K562 (cell line): ENCODE measurements at places on chromosomes 12 and 14. TPM values are rescaled to one million over a fixed set of nuclear protein-coding genes. Genes with fewer than 3 reads are reported as not detected.

- DNase-seq = no peak
Measured at GRCh38 chr12:107485731-107486130, 199.9 kb upstream of the PWP1 start.

DNA sequence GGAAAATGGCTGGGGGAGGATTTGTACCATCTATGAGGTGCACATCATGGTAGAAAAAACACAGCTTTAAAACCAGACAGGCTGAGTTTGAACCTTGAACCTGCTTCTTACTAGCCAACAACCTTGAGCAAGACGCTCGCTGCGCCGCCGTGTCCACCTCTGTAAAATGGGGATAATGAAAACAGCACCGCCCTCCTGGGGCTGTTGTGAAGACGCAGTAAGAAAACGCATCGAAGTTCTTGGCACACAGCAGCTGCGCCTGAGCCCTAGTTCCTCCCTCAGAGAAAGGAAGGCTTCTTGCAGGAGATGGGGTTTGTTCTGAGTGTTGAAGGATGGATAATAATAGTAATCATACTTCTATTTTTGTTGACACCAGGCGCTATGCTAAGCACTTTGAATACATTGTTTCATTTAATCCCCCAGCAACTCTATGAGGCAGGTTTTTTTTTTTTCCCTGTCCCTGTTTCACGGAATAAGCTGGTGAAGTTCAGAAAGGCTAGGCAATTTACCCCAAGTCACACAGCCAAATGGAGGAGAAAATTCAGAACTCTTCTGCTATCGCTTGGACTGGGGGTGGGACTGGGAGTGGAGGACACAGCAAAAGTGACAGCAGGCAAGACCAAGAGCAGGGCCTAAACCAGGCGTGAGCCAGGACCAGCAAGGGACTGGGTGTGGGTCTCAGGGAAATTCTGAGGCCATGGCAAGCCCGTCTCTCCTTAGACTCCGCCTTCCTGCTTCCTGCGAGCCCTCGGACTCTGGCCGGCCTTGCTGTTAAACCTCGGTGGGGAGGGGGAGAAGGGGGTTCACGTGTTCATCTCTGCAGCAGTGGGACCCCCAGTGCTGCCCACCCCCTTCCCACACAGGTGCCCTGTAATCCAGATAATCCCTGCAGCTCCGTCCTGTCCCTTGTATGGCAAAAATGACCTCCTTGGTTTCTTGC, 97.5 kb downstream of the LRRC74A start:
- DNase-seq = no peak

- DNase-seq = no peak
Measured at GRCh38 chr12:104772336-104772735, 185.8 kb downstream of the SLC41A2 start.

GRCh38 chr12:64566122-64566521, 44.2 kb upstream of the RASSF3 start:
- DNase-seq = no peak

DNA sequence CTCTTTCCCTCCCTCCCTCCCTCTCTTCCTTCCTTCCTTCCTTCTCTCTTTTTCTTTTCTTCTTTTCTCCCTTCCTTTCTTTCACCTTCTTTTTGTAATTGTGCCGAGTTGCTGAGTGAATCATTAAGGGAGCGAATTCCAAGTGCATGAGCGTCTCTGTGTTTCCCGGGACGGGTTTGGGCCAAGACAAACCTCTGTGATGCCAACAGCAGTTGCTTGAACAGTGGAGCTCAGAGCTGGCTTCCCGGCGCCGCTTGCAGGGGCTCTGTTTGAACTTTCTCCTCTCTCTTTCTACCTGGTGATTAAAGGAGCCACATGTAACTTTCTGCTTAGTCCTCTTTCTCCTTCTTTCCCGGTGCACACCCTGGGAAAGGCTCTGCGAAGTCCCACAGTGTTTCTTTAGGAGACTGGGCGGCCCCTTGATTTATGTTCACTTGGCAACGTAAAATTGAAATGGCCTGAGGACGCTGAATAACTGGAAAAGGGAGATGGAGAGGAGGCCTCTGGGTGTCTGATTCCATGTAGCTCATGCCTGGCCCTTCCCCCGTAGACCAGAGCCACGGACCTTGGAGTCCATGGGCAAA, 33.7 kb upstream of the MAP1LC3B2 start:
- DNase-seq = no peak

DNA sequence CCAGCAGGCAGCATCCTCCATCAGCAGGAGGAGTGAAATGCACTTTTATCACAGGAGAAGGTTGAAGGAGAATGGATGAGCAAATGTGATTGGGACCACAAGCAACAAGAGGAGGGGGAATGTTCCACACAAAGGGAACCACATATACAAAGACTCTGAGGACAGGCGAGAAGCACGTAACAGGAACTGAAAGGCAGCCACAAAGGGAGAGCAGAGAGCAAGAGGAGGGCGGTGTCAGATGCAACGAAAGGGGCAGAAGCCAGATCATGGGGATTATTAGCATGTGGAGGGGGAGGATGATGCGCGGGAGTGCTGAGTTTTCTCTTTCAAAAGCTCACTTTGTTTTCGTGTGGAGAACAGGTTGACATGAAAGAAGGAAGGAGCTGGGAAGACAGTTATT, 241.1 kb downstream of the SPTSSA start:
- no peak for DNase-seq

DNA sequence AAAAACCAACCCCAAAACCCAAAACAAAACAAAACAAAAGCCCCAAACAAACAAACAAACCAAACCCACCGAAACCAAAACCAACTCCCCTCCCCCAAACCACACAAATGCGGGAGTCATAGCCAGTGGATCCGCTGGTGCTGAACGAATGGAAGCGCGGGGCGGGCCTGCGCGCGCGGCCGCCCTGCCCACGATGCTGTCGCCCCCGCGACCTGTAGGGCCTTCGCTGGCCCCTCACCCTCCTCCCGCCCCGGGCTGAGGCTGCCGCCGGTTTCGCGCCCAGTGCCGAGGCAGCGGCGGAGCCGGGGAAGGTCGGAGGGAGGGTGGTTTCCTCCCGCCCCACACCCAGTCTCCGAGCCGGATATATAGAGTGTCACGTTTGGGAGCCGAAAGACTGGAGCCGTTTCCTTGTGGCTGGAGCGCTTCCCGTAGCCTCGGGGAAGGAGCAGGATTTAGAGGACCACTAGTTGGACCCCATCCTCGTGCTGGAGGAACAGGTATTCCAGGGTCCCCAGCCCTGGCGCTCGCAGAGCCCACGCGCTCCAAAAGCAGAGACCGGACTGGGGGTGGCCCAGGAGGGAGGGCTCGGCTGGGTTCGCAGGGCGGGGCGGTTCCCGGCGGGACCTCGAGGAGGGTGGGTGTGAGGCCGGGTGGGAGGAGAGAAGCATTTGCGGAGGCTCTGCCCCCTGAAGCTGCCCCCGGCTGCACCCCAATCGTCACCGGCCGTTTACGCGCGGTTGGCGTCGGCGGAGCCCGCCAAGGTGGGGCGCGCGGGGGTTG, at the start of gene FAR2:
Gene FAR2 (plus strand): TSS at position 368 of the 780 bp plus-strand sequence. CDS start 121,172 bp downstream, outside the sequence.
- DNase-seq = peak; percentile 69

- DNase-seq = no peak
Measured at GRCh38 chr12:12788131-12788530, 2.7 kb downstream of the APOLD1 start.

- DNase-seq = no peak
Measured at GRCh38 chr14:56147986-56148901, 30.0 kb downstream of the PELI2 start.

DNA sequence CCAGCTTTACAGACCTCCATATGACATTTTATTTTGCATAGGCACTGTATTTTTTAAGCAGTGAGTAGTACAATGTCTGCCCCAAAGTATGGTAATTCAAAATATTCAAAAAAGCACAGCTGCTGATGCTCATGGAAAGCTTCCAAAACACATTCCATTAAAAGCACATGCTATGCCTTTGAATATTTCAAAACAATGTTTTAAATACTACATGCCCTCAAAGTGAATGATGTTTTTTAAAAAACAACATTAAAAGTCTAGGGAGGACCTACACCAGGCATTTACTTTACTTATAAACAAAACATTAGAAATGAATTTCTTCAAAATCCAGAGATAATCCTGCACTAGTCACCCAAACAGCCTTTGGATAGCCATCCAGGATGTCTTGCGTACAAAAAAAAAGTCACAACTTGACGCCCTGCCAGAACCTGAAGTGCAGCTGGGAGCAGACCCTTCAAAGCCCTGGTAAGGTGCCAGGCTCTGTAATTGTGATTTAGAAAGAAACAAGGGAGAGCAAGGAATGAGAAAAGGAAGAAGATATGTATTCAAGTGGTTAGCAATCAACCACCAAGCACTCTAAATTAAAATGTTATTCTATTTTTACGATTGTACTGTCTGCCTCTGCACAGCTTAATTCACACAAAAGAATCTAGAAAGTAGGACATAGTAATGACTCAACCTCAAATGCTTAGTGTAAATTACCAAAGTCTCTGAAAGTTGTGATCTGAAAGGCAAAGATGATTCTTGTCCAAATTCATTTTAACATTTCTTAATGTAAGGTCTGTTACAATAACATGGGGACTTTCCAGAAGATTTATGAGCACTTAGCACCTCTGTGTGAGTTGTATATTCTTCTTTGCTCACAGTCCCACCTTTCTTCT, 31.9 kb downstream of the CEP83 start:
- no peak for DNase-seq

- DNase-seq = no peak
Measured at GRCh38 chr12:50659690-50660424, 104.0 kb upstream of the ATF1 start.

GRCh38 chr14:31992011-31992447, 85.1 kb upstream of the ARHGAP5 start:
- no peak for DNase-seq

Gene ERP27
- total RNA-seq = 0.13 TPM in 1 of 2 replicates, not detected in the other

Gene AQP6
- total RNA-seq = not detected in 2 replicates

Gene BTBD6
- 0.16 TPM in 1 of 2 replicates, not detected in the other for total RNA-seq

Gene STAC3
- 3.5 and 4.6 TPM in 2 replicates for total RNA-seq
